ENCODE measurements at places on chromosomes 7 and 10.

DNA sequence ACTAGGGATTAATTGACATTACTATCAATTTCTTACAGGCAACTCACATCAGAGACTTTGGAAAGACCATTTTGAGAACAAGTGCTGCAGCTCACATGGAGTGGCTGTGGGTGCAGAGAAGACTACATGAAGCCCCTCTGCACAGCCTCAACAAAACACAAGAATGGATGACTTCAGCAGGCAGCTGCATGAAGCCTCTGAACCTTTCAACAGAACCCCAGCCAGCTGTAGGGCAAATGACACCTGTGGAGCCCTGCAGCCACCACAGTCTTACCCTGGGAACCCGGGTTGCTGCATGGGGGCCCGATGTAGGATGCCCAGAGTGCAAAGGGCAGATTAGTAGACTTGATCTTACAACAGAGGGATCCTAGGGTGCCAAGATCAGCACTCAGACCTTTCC, 62.0 kb upstream of the CAMK2B start:
- no peak for DNase-seq

DNA sequence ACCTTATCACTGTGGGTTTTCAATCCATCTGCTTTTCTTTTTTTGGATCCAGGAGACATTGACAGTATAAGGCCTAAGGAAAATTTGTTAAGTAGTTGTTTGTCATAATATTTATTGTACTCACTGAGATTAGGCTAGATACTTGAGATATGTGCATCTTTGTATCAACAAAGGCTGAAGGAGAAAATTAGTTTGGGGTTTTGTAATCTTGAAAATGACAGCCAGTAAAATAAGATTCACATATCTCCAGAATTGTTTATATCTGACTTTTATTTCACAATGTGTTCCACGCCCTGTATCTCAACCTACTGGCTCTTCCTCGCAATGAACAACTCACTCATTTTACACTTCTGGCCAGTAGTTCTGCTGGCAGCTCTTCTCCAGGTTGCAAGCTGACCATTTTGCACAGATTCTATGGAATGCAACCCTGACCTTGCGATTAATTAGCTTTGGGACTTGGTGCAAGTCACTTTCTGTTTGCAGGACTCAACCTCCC, 132.7 kb downstream of the GATA3 start:
- no peak for DNase-seq

DNA sequence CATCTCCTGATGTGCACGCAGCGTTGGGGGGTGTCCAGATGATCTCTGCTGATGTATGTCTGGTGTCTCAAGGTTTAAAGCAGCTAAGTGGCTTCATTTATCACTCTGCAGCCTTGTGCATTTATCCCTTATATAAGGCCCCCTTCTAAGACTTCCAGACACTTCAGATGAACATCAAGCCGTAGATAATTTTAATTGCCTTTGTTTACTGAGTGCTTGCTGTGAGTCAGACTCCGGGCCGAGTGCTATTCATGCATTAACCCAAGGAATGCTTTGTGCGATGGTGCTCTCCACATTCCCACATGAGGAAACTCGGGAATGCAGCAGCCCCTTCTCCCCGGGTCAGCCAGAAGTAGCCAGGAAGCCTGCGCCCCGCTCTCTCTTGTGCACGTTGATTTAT, 328.6 kb upstream of the COBL start:
- no peak for DNase-seq

DNA sequence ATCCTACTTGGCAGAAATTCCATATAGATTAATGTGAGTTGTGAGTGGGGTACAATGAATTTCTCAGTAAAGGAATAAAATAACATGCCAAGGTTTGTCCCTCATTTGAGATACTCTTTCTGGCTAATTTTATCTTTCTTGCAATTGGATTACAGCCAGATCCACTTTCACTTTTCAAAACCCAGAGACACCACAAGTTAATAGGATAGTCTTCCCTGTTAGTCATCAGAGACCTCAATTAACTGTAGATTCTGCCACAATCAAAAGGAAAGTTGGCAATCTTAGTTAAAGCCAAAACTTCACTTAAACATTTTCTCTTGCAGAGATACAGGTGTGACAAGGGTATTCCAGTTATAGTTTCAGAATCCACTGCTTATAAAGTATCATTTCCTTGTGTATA, 91.4 kb upstream of the PHYHIPL start:
- DNase-seq = no peak

- DNase-seq = no peak
These were observed 40.9 kb upstream of the EFCAB10 start for GRCh38 chr7:105622106-105622731.

All from activated naive CD8-positive, alpha-beta T cell treated with anti-CD3 and anti-CD28 coated beads, Interleukin-2, amount 10 ng/mL, durations not matched to agents 7 days and 5 days (primary cell).